ENCODE measurements at places on chromosomes 4 and X. TPM values are rescaled to one million over a fixed set of nuclear protein-coding genes. Genes with fewer than 3 reads are reported as not detected.
A peak's percentile ranks its signal among the peaks of the same experiment; 100 is the strongest.

Gene SYN1
- total RNA-seq, result not detected

- peaks cover 51% of the 10 kb centered on the region for H3K36me3 ChIP-seq
- no peaks in the 10 kb centered on the region for H3K27me3 ChIP-seq
- DNase-seq, result no peak
- no peaks in the 10 kb centered on the region for H3K4me1 ChIP-seq
- H3K4me3 ChIP-seq, result no peak overlapping the region
Measured at GRCh38 chr4:109494563-109494962, 60.9 kb downstream of the SEC24B start.

DNA sequence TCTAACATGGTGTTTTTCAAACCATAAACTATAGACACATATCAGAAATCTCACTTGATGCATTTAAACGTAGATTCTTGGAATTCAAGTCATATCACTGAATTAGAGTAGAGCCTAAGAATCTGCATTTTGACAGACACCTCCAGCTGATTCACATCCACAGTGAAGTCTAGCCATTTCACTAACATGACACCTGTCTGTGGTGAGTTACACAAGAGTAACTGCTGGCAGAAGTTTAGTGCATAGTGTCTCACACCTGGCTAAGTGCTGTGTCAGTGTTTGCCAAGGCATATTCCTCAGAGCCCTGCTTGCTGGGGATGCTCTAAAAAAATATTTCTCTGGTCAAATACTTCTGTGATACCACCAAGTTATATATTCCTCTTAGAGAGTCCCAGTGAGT is 237.5 kb upstream of the DIAPH2 start:
- H3K27ac ChIP-seq, result no peak overlapping the region
- no peaks in the 10 kb centered on the region for H3K4me1 ChIP-seq
- no peak overlapping the region for H3K4me3 ChIP-seq
- DNase-seq, result no peak

GRCh38 chrX:154373340-154374306 is 811 bp downstream of the FLNA start:
- peak overlapping the region; percentile 51 for H3K4me3 ChIP-seq
- no peaks in the 10 kb centered on the region for H3K27me3 ChIP-seq
- peaks cover 7% of the 10 kb centered on the region for H3K4me1 ChIP-seq

Gene FAT4
- total RNA-seq, result 0.02 TPM

Gene SLC16A2
- 0.33 TPM for total RNA-seq

- peak overlapping the region; percentile 80 for H3K27ac ChIP-seq
- no peaks in the 10 kb centered on the region for H3K36me3 ChIP-seq
- H3K27me3 ChIP-seq, result no peaks in the 10 kb centered on the region
- no peak overlapping the region for H3K4me3 ChIP-seq
- DNase-seq, result no peak
- peaks cover 28% of the 10 kb centered on the region for H3K4me1 ChIP-seq
Measured at GRCh38 chr4:8434251-8435073, 6.1 kb downstream of the ACOX3 start.
